ENCODE measurements at places on chromosomes 1 and 21.
A peak's percentile ranks its signal among the peaks of the same experiment; 100 is the strongest.

GRCh38 chr1:8704866-8705506, 112.5 kb downstream of the RERE start:
- DNase-seq = no peak

DNA sequence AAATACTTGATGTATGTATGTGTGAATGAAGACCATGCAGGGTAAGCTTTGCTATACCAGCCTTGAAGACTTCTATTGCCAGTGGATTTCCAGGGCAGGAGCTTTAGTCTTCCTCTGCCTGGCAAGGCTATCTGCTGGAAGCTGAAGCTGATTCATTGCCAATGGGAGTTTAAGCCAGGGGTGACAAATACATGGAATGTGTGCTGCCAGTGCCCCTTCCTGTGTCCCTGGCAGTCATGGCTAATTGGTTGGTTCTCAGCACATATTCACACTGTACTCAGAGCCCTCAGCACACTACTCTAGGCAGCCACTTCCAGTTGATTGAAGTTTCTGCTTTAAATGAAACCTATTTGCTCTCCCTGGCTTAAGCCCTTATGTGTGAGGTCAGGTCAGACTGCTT, 1.5 kb downstream of the ZSCAN20 start:
- no peak for DNase-seq

DNA sequence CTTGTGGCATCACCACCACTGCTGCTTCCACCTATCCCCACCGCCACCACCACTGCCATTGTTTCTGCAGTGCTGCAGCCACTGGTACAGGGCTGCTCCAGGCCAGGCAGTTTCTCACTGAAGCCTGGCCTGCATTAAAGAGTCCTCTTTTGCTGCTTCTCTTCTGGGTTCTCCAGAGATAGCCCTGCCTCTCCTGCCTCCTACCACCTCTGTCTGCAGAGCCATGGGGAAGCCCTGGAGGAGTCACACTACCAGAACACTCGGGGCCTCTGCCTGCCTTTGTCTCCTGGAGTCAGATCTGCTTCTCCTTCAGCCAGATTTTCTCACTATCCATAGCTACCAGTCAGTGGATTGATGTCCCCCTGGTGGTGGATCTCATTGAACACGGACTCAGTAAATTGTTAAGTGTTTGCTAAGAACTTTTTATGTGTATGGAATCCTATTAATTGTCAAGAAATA, 37.7 kb upstream of the DDAH1 start:
- peak; percentile 66 for DNase-seq

DNA sequence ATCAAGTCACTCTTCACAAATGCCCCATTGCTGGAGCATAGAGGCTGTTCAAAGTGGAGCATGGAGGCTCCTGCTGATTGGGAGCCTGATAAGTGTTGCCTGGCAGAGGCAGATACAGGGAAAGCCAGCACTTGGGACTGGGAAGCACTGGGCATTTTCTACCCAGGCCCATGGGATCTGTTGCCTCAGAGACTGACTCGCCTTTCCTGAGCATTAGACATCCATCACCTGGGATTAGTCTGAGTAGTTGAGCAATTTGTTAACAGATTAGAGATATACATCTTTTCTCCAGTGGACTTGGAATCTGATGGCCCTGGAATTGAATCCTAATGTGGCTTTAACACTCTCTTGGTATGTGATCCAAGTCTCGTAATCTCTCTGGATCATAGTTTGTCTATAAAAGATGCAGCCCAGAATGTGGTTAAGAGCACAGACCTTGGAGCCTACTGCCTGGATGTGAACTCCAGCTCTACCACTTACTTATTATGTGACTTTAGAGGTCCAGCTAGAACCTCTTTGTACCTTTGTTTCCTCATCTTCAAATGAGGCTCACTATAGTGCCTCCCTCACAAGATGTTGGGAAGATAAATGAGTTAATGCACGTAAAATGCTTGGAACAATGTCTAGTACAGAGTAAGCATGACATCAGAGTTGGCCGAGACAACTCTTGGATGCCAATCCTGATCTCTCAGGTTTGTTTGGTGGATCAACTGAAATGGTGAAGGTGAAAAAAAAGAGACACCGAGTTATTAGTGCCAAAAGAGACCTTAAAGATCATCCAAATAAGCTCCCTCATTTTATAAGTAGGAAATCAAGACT, 38.3 kb upstream of the NRDC start:
- no peak for DNase-seq

DNA sequence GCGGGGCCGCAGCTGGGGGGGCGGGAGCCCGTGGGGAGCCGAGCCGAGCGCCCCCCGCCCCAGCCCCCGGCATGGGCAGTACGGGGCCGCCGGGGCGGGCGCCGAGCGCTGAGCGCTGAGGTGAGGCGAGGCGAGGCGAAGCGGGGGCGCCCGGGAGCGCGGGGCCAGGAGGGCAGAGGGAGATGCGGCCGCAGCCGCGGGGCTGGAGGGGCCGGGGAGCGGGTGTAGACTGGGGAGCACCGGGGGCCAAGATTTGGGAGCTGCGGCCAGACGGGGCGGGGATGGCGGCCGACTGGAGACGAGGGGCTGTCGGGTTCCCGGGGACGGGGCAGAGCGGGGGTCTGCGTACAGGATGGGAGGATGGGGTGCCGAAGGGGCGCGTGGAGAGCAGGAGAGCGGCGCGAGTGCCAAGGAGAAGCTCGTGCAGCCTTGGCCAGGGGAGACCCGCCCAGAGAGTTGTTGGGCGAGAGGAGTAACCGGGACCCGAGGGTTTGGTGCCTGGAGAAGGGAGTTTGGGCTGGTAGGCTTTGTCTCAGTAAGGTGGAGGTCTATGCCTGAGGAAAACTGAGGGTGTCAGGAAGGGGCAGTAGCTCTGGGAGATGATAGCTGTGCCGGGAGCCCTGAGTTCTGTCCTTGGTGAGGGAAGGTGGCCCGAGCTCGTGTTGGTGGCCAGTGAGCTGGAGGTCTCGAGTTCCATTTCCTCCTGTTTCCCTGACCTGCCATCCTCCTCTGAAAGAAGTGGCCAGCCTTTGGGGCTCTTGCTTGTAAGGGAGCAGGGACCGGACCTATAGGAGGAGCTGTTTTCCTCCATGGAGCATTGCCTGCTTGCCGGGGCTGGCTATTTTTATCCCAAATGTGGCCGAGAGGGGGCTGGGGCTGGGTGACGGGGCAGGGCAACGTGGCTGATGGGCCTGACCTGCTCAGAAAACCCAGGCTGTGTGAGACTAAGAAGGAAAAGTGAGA, 539 bp downstream of the ATP8B2 start:
- DNase-seq = peak; percentile 93

DNA sequence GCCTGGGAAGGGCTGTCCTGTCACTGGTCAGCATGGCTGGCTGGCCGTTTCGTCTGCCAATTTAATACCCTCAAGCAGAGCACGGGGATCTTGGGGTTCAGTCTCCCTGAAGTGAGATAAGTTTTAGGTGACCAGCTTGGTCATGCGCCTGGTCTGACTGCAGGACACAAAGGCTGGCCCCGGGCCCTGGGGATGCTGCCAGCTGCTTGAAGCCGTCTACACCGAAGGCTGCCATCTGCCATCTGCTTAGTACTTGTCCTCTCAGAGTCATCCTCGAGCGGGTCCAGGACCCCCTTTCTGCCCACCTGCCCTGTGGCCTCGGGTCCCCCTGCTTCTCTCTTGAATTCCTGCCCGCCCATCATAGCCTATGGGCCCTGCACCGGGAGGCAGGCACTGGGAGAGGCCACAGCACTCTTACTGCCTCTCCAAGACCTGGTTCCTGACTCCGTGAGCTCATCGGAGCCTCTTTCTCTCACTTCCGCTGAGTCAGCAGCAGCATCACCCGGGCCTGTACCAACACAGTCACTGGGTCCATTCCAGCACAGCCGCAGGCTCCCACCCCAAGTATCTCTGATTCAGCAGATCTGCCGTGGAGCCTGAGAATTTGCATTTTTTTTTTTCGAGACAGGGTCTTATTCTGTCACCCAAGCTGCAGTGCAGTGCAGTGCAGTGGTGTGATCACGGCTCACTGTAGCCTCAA, 7.0 kb downstream of the FBLIM1 start:
- DNase-seq = no peak

GRCh38 chr1:51553911-51554310, 34.8 kb upstream of the EPS15 start:
- DNase-seq = no peak

GRCh38 chr1:112477550-112477949, 31.2 kb upstream of the WNT2B start:
- no peak for DNase-seq

DNA sequence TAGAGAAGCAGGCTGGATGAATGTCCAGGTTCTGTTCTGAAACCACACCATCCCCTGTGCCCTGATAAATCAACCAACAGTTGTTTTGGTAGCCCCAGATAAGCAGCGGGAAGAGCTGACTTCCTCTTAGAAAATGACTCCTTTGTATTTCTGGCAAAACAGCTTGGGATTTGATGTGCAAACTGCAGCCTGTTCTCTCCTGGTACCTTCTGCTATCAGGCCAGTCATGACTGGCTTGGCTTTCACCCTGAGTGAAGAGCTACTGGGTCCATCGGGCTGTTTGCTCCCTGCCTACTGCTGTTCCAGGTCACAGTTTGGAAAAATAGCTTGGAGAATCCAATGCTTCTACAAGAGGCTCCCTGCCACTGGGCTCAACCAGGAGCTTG, 116.8 kb downstream of the DTL start:
- no peak for DNase-seq

GRCh38 chr21:33360881-33361602, 36.3 kb downstream of the IFNAR1 start:
- DNase-seq = peak; percentile 91
